ENCODE measurements at places on chromosomes 13 and 19. TPM values are rescaled to one million over a fixed set of nuclear protein-coding genes. Genes with fewer than 3 reads are reported as not detected.

Gene UGGT2
- total RNA-seq: 30.2 TPM

Gene SPINT2
- 494 TPM for total RNA-seq

Gene ZNF69
- total RNA-seq: 15.4 TPM

Gene SLC44A2
- 106 TPM for total RNA-seq

Gene NALCN
- total RNA-seq: 0.11 TPM

All from endodermal cell (in vitro differentiated cells).